AG20443 (cell line): ENCODE measurements at places on chromosomes 3 and 15.

GRCh38 chr3:119542168-119542767 is 17.1 kb downstream of the CD80 start:
- no peak for DNase-seq

GRCh38 chr15:68791431-68792283 is 29.0 kb downstream of the ANP32A start:
- DNase-seq: no peak

- DNase-seq: peak; percentile 57
Measured at GRCh38 chr3:133487920-133488540, 85.5 kb upstream of the CDV3 start.

- no peak for DNase-seq
Measured at GRCh38 chr15:29699791-29700190, 122.5 kb downstream of the TJP1 start.

- no peak for DNase-seq
Measured at GRCh38 chr3:112175646-112176045, 42.6 kb upstream of the GCSAM start.

DNA sequence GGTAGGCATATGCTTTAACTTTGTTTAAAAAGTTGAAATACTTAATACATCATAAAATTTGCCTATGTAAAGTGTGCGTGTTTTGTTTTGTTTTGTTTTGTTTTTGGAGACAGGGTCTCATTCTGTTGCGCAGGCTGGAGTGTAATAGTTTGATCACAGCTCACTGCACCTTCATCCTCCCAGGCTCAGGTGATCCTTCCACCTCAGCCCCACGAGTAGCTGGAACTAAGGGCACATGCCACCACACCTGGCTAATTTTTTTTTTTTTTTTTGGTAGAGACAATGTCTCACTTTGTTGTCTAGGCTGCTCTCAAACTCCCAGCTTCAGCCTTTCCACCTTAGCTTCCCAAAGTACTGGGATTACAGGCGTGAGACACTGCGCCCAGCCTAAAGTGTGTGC is 42.5 kb downstream of the RAB7A start:
- DNase-seq: no peak

DNA sequence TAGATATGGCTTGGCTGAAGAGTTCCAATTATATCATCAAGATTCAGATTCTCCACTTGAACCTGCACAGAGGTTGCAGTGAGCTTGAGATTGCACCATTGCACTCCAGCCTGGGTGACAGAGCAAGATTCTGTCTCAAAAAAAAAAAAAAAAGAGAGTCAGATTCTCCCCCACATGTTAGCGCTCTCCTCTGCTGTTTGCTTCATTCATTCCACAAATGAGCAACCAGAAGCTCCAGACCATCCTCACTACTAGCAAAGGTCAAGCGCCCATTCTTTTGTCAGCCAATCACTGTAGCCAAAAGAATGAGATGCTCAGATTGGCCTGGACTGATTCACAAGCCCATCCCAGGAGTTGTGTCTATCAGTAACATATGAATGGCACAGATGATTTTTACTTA is 28.4 kb upstream of the TCF12 start:
- no peak for DNase-seq

GRCh38 chr3:55453886-55454496 is 33.1 kb downstream of the WNT5A start:
- no peak for DNase-seq

- DNase-seq: no peak
Measured at GRCh38 chr15:67335534-67336222, 81.1 kb downstream of the IQCH start.

GRCh38 chr3:45021524-45022297 is 4.4 kb upstream of the CLEC3B start:
- DNase-seq: peak; percentile 23

DNA sequence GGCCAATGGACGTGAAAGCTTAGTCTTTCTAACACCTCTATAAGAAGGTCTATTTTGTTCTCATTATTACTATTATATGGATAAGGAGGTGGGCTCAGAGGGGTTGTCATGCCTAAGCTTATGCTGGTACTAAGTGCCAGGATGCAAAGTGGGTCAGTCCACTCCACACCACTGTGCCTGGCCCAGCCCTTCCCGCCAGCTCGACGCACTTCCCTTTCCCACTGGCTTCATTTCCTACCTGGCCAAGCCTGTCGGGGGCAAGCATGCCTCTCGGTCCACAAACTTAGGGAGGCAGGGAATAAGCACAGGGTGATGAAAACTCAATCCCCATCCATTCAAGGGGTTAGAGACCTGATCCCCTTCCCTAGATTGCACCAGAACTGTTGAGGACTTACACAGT is 5.9 kb upstream of the SYNM start:
- DNase-seq: no peak

- DNase-seq: peak; percentile 91
Measured at GRCh38 chr3:58640700-58641372, 25.7 kb downstream of the FAM3D start.

- no peak for DNase-seq
Measured at GRCh38 chr3:62184559-62184958, 188.8 kb downstream of the FEZF2 start.

DNA sequence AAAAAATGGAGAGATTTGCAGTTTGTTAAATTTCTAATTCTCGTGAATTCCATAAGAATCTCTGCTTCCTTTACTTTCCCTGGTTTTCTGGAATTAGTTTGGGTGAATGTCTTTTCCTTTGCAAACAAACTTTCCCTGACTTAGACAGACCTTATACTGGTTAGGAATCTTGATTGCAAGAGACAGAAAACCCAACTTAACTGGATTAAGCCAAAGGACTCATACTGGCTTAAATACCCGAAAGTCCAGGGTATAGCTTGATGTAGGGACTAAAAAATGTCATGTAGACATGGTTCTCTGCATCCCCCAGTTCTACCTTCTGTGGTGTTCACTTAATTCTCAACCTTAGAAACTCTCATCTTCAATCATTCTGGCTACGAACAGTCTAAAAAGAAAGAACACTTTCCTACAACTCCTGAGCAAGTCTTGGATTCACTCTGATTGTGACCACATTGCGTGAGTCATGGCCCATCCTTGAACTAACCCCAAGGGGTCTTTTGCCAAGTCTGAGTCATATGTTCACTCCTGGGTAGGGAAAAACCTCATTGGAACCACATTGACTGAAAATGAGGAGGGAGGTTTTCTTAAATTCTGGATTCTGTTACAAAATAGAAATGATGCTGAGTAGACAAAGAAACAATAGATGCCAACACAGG is 136.0 kb upstream of the DAZL start:
- DNase-seq: peak; percentile 86

DNA sequence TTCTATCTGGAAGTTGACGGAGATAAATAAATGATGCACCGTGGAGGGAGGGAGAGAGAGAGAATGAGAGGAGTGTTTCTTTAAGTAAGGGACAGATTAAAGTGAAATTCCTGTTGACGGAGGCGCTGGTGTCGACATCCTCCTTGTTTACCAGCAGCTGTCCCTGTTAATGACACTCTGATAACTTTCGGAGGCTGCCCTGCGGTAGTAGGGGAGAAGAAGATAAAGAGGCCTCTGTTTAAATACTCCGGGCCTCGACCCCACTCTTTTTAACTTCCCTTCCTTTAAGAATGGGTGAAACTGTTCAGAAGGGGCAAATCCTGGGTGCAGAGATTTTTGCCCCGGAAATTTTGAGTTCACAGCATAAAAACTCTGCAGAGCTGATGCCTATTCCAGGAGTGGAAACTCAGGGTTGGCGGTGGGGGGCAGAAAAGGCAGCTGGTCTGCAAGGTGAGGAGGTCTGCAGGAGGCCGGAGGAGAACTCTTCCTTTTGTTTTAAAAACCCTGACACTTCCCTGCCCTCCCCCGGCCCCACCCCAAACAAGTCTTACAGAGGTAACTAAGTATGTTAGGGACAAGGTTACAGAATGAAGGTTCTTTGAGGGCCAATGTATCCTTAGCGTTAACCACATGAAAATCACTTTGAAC is 276.6 kb upstream of the NR2F2 start:
- DNase-seq: no peak

GRCh38 chr15:94258246-94258645 is 26.9 kb downstream of the MCTP2 start:
- DNase-seq: no peak

DNA sequence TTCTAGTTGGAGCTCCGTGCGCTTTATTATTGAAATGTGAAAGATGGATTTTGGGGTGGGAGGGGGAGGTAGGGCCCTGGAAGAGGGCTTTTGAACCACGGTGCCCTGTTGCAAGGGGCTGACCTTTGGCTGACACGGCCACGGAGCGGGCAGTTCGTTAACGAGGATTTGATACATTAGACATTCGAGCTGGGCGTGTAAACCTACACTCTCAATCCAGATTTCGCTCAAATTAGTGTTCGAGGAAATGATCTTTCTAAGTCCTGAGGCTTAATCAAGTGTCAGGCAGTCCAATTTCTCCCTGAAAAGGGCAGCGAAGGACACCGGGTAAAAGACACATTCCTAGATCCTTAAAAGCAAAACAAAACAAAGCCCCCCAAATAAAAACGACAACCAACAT is 13.0 kb downstream of the ZIC1 start:
- DNase-seq: no peak

GRCh38 chr3:35761311-35761710 is 122.0 kb downstream of the ARPP21 start:
- no peak for DNase-seq

GRCh38 chr3:37571269-37571668 is 290.4 kb upstream of the CTDSPL start:
- no peak for DNase-seq

DNA sequence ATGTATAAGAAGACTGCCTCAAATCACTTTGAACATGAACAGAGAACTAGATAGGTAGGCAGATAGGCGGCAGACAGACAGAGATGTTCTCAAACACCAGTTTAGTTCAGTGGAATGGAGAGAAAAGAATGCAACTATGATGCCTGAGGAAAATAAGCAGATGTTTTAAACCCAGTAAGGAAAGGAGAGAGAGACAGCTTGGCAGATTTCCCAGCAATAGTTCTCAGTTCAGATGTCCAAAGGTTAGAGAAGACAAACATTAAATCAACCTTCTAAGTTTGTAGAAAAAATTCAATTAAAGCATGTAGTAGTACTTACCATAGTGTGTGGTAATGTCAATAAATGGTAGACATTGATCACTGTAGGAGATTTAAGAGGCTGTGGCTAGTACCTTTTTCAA is 209.6 kb upstream of the PFN2 start:
- peak; percentile 32 for DNase-seq

- peak; percentile 9 for DNase-seq
Measured at GRCh38 chr3:74139648-74140047, 474.8 kb downstream of the CNTN3 start.

GRCh38 chr3:25229586-25229985 is 198.5 kb upstream of the RARB start:
- DNase-seq: no peak

- no peak for DNase-seq
Measured at GRCh38 chr3:178434206-178434805, 101.9 kb upstream of the KCNMB2 start.

DNA sequence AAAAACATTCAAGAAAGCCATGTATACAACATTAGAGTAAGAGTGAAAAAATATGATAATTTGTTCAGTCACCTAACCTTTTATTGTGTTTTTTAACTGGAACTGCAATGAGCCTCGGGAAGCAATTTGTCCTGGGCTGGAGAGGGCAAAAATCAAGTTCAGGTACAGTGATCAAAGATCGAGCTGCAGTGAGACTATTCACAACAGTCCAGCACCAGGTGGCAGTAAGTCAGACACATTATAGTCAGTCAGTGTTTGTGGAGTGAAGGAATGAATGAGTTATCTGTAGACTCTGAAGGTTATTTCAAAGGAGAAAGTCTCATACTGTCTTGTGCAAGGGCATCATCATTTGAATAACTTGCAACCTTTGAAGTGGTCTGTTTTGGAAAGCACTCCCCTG is 116.6 kb downstream of the CHDH start:
- DNase-seq: no peak

DNA sequence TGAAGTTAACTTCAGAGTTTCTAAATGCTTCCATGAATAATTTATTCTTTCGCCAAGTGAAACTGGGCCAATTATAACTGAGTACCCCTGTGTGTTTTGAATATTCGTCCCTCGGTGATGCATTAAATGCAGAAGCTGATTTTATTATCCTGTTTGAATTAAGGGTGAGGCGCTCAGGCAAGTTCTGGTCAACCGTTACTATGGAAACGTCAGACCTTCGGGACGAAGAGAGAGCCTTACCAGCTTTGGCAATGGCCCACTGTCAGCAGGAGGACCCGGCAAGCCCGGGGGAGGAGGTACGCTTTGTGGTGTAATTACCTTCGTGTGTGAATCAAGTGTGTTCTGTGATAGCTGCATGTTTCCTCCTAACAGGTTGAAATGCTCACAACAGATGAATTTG is 239.8 kb downstream of the ITPR1 start:
- DNase-seq: no peak

GRCh38 chr15:70142322-70143191 is 44.8 kb upstream of the TLE3 start:
- no peak for DNase-seq

DNA sequence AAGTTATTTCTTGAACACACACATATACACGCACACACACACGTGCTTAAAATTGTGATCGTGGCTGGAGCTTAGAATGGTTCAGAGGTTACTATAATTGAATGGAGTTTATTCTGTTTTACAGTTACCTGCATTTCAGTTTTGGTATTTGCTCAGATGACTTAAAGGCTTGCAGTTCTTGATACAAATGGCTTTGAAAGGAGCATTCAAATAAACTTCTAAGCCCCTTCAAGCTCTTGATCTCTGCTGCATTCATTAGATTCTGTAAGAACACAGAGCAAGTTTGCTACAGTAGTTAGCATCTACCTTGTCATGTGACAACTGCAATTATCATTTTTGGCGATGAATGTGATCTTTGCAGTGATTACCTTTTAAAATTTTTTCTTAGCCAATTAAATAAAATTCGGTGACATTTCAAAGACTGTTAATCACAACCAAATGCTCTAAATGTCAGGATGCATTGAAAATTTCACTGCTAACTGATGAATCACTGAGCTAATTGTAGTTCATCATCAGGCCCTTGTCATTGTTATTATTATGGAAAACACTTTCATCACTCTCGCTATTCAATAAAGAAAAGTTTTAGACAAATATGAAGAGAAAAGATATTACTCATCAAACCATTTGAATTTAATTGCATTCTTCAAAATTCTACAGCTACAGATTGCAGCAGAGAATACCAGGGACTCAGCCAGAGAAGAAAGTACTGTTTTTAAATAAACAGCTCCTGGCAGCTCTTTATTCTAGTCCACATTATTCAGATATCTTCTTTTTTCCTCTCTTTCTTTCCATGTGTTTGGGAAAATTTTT is 296.1 kb downstream of the LRTM1 start:
- DNase-seq: no peak
